ENCODE measurements at places on chromosomes 5 and 9. TPM values are rescaled to one million over a fixed set of nuclear protein-coding genes. Genes with fewer than 3 reads are reported as not detected.

DNA sequence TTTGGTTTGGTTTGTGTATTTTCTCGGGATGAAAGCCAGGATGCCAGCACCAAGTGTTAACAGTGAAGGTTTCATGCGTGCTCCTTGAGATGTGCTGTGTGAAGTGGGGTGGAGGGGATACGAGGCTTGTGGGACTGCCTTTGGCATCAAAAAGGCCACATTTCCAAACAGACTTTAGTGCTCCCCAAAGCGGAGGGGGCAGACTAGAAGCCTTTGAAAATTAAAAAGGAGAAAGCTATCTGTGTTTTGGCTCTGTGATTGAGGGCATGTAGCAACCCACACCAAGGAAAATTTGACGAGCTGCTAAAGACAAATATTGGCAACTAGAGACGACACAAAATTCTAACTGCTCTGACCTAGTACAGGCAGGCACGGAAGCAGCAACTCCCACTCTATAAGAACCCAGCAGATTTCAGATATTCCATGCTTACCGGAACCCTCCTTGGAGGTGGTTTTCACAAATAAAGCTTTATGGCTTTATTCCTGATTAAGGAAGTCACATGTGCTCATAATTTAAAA, 154.5 kb downstream of the ARSB start:
- DNase-seq: no peak

DNA sequence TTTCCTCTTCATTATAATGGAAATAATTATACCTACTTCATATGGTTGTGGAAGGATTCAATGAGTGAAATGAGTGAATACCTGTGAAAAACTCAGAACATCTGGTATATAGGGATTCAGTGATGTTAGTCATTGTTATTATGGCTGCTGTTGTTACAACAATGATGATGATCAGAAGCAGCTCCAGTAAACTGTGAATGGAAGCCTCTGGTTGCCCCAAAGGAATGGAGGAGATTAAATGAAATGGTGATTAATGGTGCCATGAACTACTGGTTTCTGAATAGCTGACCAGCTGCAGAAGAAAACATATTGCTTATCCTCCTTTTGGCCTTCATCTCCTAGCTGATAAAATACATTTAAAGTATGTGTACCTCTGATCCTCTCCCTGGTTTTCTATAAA, 372.0 kb downstream of the ARHGEF28 start:
- no peak for DNase-seq

DNA sequence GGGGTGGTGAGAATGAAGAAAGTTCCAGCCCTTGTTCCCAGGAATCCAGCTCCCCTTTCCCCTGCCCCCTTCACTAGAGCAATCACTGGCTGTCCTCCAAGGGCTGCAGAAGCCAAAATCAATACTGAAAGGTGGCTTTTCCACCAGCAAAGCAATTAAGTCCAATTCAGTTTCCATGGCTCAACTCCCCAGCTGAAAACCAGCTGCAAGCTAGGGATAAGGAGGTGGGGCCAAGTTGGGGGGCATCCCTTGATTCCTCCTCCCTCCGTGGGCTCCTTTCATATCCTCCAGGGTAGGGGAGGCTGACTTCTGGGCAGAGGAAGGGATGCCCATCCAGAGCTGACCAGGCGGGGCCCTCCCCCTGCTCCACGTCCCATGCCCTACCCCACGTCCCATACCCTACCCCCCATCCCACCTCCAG, 22.7 kb downstream of the CAMK2A start:
- DNase-seq: no peak

GRCh38 chr5:44847206-44847852, 38.6 kb downstream of the MRPS30 start:
- DNase-seq: no peak

DNA sequence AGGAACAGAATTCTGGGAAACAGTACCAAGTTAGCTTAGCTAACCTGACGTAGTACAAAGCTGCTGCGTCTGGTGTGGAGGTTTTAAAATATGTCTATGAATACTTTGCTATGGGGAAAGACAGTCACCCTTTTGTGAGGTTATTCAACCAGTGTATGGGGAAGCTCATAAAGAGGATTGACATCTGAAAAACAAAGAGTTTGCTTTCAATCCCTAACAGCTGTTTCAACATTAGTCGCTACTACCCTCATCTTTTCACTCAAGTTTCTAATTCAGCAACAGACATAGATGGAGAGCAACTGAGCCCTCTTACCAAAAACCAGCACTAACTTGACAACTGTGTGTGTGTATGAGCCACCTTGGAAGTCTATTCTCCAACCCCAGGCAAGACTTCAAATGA, 7.8 kb upstream of the MSANTD3 start:
- DNase-seq: no peak

DNA sequence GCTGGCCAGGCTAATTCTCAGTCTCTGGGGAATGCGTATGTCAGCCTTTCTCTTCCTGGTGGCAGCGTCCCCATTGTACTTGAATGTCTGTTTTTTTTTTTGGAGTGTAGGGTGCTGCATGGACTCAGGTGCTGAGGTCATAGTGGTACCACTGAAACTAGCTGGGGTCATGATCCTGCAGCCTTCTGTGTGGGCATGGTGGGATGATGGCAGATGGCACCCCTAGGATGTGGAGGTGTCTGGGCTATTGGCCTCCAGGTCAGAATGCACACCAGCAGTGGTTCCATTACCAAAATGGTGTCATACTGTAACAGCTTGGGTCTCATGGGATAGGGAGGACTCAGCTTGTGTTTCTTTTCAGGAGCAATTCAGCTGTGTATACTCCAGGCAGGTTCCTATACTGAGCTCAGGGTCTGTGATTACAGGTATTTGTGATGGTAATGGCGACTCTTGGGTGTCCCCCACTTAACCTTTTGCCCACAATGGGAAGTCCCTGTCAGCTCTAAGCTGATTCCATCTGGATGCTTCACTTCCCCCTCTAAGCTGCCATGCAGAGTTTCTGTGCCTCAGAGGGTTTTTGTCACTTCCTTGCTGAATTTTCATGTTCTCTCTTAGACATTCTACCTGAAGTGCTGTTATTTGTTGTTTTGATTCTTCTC, 17.9 kb downstream of the HSD17B4 start:
- no peak for DNase-seq

DNA sequence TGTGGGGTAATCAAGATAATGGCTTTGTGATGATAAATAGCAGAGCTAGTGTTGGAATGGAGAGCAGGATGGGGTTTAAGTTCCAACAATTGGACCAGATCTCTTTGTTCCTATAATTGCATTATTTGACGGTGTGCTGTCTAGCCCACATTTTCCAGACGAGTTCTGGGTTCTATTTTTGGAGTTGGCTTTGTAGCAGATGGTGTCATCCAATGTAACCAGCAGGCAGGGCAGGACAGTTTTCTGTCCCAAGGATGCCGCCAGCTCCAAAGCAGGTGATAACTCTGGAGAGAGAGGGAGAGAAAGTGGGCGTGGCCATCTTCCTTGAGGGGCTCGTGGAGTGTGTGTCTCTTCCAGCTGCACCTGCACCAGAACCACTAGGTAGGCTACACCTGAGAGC, 251.3 kb downstream of the KIF4B start:
- no peak for DNase-seq

SLC27A6 gene
- 0.28 TPM for total RNA-seq

ARSK gene
- 5.5 TPM for total RNA-seq

MLANA gene
- not detected for total RNA-seq

OTP gene
- not detected for total RNA-seq

MED22 gene
- 32.9 TPM for total RNA-seq

All from endothelial cell (in vitro differentiated cells).